Non-pigmented ciliary epithelial cell (primary cell): ENCODE measurements at places on chromosomes 5 and 9.

DNA sequence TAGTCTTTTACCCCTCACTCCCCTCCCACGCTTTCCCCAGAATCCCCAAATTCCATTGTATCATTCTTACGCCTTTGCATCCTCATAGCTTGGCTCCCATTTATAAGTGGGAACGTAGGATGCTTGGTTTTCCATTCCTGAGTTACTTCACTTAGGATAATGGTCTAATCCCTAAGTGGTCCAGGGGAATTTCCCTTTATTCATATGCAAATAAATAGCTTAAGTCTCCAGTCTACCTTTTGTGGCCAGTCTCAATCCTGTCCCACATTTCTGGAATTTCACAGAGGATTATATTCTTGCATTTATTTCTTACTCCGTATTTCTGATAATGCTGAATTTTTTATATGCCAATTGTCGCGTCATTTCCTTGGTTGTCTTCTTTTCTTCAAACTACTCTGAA, 245.6 kb upstream of the DAB2 start:
- DNase-seq, result no peak

DNA sequence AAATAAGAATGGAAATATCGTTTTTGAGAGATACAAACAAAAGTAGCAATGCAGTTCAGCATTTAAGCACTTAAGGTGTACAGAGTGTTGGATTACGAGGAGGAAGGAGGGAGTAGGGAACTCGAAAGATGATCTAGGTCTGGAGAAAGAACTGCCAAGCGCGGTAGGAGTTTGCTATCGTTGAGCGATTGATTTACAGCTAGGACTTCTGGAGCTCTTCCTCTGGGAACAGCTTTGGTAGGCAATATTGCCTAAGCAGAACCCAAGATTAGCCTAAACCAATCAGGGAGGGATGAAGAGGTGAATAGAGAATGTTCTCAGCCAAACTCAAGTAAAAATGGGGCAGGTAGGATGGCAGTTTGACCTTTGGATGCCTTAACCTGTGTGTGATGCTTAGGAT, 965 bp downstream of the CLTA start:
- no peak for DNase-seq

DNA sequence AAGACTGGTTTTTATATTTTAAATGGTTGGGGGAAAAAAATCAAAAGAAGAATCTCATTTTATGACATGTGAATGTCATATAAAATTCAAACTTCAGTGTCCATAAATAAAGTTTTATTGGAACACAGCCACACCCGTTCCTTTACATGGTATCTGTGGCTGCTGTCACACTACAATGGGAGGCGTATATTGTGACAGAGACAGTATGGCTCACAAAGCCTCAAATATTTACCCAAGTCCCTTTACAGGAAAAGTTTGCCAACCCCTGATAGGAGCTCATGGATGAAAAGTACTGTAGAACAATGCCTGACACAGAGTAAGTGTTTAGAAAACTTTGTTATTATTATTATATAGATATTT, 5.2 kb upstream of the DUSP1 start:
- no peak for DNase-seq

- DNase-seq, result no peak
These were observed 22.1 kb downstream of the CEMIP2 start for GRCh38 chr9:71746023-71746757.

GRCh38 chr5:125199968-125200865, 453.8 kb upstream of the ZNF608 start:
- DNase-seq, result no peak

- no peak for DNase-seq
These were observed 44.7 kb upstream of the NKD2 start for GRCh38 chr5:963673-964531.

DNA sequence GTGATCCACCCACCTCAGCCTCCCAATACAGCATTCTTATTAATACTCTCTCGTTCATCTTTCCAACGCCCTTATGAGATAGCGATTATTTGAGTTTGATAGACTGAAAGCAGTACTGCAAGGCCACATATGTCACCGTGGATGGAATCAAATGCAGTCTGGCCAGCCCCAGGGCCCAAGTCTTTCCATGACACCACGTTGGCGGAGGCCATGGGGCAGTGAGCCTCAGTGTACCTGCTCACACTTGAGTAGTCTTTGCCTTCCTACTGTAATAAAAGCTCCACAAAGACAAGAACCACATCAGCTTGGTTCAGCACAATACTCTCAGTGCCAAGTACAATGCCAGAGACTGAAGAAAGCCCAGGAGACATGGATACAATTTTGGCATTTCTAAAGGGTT, 88.5 kb downstream of the TTLL11 start:
- no peak for DNase-seq

DNA sequence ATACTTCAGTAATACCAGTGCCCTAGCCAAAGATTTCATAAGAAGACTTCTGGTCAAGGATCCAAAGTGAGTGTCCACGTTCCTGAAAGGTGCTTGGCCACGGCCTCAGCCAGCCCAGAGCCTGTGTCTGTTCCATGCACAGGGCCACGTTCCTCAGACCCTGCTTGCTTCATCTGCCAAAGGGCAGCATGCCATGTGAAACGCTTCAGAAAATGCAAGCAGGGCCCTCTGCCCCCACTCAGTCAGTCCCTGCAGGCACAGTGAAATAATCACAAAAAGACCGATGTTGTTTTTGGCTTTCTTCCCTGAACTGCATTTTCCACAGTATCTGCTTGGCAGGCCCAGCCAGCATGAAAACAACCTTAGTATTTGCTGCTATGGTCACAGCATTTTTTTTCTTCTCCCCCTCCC, 85.5 kb upstream of the CTSL start:
- peak; percentile 18 for DNase-seq

GRCh38 chr5:52543594-52543993, 244.1 kb upstream of the ITGA1 start:
- DNase-seq, result no peak

DNA sequence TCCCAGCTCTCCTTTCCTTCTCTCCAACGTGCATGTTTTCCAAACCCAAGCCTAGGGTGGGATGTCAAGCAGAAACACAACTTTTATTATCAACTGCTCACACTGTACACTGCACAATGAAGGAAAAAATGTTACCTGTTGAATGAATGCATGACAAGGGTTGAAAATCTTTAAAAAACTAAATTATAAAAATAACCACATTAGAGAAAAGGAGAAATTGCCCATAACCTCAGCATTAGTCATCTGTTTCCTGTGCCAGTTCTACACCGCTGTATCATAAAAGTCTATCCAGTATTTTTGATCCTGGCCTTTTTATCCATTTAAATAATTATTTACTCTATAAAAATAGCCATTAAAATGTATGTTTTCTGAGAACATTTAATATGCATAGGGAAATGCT, 101.1 kb downstream of the APBA1 start:
- DNase-seq, result no peak

DNA sequence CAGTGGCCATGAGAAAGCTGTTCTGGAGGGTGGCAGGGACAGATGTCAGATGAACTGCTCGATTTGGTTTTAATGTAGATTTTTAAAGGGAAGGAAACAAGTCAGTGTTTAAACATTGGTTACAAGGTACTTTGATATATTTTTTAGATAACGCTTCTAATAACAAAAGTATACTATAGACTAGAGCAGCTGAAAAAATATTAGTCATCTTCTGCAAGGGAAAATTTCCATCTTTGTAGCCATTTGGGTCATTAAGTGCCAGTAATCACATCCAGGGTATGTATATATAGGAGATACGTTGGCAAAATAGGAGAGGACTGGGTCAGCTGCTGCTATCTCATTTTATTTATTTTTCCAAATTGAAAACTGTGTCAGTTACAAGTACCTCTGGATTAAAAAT, 69.0 kb downstream of the SV2C start:
- no peak for DNase-seq

- no peak for DNase-seq
These were observed 22.3 kb upstream of the HMCN2 start for GRCh38 chr9:130243015-130243881.

DNA sequence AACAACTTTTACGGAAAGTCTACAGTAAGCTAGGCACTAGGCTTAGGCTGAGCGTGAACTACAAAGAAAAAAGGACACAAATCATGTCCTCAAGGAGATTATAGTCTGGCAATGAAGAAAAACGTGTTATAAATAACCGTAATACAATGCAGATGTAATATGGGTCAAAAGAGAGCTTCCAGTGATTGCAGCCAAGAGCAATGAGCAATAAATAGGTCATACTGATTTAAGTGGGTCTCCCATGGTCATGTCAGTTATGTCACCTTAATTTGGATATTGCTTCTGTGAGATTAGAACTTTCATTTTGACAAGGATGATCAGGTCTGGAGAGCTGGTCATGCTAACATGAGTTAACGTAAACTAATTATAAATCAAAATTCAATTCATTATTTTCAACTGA, 158.6 kb upstream of the GNA14 start:
- DNase-seq, result no peak

GRCh38 chr9:123322273-123323195, 33.5 kb upstream of the CRB2 start:
- DNase-seq, result no peak

DNA sequence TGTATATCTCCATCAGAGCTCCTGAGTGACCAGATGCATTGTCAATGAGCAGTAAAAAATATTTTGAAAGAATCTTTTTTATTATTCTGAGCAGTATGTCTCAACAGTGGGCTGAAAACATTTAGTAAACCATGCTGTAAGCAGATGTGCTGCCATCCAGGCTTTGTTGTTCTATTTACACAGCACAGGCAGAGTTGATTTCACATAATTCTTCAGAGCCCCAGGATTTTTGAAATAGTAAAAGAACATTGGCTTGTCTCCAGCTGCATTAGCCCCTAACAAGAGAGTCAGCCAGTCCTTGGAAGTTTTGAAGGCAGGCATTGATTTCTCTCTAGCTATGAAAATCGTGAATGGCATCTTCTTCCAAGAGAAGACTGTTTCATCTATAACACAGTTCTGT, 25.2 kb upstream of the ENTREP1 start:
- no peak for DNase-seq

- DNase-seq, result no peak
These were observed 32.3 kb downstream of the RUSC2 start for GRCh38 chr9:35522187-35522586.
